ENCODE measurements at places on chromosomes 3 and 15.

- DNase-seq: no peak
Observed at GRCh38 chr15:57150066-57150865, 226.0 kb upstream of the CGNL1 start.

DNA sequence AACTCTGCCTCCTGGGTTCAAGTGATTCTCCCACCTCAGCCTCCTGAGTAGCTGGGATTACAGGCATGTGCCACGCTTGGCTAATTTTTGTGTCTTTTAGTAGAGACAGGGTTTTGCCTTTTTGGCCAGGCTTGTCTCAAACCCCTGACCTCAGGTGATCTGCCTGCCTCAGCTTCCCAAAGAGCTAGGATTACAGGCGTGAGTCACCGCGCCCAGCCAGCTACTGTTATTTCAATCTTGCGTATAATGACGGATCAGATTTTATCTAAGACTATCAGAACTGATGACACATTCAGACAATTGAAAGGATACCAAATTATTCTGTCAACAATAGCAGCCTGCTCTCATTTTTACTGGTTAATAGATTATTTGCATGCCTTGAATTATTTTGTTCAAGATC, 612.2 kb downstream of the ZIC1 start:
- DNase-seq: no peak

DNA sequence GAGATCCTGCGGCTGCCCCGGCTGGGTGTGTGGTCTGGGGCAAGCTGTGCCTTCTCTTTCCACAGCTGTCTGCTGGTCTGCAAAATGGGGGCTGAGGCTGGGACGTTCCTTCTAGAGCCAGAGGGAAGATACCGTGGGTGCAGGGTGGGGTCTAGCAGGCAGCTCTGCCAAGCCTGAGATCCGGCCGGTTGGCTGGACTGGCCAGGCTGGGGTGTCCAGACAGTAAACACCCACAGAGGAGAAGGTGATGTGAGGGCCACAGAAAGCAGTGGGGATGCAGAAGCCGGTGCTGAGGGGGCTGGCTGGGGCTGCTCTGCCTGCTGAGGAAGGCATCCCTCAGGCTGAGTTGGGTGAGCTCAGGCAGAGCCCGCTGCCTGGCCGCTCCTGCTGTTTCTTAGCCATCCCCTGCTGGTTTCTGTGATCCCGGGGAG, 46.1 kb downstream of the FBLN2 start:
- DNase-seq: no peak

DNA sequence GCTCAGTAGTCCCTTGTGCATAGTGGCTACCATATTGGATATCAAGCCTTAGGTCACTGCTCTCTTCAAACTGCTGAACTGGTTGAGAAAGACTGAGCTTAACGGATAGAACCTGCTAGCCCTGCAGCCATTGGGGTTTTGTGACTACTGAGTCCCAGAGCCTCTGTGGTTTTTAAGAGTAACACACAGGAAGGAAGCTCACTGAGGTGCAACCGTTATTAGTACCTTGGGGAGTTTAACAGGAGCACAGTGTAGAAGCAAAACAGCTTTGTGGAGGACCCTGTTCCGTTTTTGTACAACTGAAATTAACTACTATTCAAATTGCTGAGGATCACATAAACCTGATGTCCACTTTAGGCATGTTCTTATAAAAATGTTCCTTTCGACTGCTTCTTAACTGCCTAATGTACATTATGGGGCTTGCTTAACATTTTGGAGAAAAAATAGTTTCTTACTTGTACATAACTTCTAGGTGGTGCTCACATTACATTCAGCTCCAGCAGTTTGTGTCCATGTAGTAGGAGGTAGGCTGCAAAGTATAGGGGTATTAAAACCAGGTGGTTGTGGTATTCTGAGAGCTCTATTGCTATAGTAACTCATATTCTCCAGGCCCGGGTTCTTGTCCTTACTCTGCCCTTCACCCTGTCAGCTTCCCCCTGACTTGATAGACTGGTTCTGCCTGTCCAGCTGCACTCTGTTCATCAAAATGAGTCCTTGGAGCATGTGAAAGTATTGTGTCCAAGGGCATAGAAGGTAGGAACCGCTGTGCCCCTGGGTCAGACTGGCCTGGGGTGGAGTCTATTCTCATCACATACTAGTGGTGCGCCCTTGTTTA, 17.3 kb downstream of the PXK start:
- DNase-seq: no peak

GRCh38 chr3:141454906-141455602, 31.8 kb upstream of the RASA2 start:
- no peak for DNase-seq

DNA sequence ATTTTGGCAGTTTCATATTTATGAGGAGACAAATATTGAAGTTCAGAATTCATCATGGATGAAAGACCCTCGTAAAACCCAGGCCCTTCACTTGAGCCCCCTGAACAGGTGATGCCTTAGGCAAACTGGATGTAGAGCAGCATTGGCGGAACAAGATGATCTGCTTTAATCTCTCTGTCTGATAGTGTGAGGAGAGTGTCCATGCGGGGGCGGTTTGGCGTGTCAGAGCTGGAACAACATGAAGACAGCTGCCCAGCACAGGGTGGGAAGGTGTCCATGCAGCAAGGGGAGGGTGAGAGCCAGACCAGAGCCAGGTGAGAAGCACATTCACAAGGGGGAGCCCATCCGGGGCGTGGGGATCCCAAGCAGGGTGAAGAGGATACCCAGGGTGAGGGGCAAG, 31.8 kb upstream of the ANP32A start:
- no peak for DNase-seq

DNA sequence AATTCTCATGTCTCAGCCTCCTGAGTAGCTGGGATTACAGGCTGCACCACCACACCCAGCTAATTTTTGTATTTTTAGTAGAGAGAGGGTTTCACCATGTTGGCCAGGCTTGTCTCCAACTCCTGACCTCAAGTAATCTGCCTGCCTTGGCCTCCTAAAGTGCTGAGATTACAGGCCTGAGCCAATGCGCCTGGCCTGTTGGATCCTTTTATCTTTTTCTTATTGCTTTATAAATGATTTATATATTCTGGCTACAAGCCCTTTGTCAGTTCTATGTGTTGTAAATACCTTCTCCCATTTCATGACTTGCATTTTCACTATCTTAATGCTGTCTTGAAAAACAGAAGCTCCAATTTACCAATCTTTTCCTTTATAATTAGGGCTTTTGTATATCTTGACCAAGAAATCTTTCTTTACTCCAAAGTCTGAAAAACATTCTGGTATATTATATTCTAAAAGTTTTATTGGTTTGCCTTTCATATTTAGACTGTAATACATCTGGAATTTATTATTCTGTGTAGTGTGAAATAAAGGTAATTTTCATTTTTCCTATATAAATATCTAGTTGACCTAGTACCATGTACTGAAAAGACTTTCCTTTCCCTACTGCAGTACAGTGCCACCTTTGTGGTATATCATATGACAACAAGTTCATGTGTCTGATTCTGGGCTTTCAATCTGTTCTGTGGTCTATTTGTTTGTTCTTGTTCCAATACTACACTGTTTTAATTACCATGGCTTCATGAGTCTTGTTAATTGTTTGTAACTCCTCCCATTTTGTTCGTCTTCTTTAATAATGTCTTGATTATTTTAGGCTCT, 52.9 kb upstream of the RNU6-1 start:
- no peak for DNase-seq

DNA sequence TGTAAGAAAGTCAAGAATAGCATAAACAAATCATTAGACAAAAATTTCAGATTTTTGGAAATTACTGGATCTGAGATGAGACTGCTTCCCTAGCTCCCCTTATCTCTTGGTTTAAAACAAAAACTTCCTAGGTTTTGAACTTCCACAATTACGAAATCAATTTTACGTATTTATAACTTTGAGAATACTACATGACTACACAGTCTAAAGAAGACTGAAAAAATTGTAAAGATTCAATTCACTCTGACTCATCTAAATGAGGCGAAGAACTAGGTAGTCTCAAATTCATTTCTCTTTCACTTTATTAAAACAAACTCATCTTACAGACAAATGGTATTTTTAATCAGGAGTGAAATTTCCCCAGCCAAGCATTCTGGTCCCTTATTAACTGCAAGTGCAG, 10.3 kb downstream of the CCDC54 start:
- DNase-seq: no peak

DNA sequence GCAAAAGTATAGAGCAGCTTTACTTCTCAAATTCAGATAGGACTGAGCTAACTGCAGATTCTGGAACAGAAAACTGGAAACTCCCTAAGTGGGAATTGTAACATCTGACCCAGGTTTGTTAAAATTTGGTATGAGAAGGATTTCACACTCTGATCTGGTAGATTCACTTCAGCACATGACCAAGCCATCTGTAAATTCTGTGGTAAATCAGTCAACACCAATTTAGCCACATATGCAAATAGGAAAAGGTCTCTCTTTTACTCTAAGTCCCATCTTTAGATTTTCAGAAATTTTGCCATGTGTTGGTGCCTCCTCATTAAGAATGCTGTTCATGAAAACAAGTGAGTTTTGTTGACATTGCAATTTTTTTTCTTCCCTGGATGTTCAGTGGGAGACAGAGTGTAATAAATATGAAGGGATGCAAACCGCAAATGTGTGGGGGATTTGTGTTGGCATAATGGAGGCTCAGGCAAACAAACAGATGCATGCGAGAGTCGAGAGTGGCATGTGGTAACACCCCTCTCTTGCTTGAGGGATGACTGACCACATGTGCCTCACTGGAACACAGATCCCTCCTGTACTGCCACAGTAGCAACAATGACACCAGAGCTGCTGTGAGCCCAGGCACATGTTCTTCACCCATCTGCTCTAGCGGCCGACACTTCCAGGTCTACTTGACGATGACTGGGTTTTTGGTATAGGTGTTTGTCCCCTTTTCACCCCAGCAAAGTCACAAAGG, 146.6 kb downstream of the FEZF2 start:
- DNase-seq: no peak

- peak; percentile 14 for DNase-seq
Observed at GRCh38 chr3:49476563-49476962, 6.5 kb downstream of the DAG1 start.

- DNase-seq: no peak
Observed at GRCh38 chr15:31752065-31752762, 278.1 kb upstream of the CHRNA7 start.

DNA sequence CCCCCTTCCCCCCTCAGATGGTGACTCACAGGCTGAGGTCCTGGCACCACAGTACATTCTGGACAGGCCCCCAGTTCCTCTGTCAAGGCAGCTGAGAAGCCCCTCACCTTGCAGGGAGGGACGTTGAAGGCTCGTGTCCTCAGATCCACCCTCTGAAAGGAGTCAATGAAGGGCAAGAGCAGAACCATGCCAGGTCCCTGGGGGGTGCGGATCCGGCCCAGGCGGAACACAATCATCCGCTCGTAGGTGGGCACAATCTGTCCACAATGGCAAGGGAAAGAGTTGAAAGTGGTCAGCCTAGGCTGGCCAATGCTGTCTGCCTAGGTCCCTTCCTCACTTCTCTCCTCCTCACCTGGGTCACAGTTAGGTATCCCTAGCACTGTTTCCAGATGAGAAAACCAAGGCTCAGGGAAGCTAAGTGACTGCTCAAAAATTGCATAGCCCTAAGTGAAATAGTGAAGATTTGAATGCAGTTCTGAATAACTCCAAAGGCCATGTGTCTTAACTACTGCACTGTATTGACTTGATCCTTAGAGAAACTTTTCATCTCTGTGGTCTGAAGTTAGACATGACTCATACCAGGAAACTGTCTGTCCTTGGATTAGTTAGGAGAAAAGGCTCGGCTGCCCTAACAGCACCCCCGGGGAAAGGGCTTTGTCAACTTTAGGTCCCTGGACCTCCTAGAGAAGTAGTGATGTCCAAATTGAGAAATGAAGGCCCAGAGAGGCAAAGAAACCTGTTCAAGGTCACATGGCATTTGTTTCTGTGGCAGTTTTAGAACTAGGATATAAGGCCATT, 2.9 kb downstream of the STOML1 start:
- DNase-seq: no peak

GRCh38 chr15:56051676-56052075, 58.3 kb upstream of the NEDD4 start:
- DNase-seq: no peak

- no peak for DNase-seq
Observed at GRCh38 chr15:78038585-78039247, 38.8 kb downstream of the TBC1D2B start.

- DNase-seq: no peak
Observed at GRCh38 chr15:63351170-63351569, 30.5 kb downstream of the CA12 start.

- DNase-seq: no peak
Observed at GRCh38 chr15:72472992-72473610, 1.0 kb upstream of the ARIH1 start.

DNA sequence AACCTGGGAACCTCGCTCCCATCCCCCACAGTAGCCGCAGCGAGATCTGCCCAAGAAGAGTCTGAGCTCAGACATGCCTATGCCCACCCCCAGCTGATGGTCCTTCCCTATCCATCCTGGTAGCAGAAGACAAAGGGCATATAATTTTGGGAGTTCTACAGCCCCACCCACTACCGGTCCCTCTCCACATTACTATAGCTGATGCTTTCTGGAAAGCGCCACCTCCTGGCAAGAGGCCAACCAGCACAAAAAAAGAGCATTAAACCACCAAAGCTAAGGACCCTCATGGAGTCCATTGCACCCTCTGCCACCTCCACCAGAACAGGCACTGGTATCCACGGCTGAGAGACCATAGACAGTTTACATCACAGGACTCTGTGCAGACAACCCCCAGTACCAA, 168.4 kb downstream of the MEGF11 start:
- no peak for DNase-seq

- DNase-seq: no peak
Observed at GRCh38 chr3:189773056-189773455, 141.9 kb downstream of the TP63 start.

- no peak for DNase-seq
Observed at GRCh38 chr3:29697989-29698388, 417.1 kb downstream of the RBMS3 start.

GRCh38 chr3:39343076-39343717, 13.7 kb downstream of the CCR8 start:
- no peak for DNase-seq

- DNase-seq: no peak
Observed at GRCh38 chr3:24196526-24196925, 251.4 kb downstream of the NR1D2 start.

DNA sequence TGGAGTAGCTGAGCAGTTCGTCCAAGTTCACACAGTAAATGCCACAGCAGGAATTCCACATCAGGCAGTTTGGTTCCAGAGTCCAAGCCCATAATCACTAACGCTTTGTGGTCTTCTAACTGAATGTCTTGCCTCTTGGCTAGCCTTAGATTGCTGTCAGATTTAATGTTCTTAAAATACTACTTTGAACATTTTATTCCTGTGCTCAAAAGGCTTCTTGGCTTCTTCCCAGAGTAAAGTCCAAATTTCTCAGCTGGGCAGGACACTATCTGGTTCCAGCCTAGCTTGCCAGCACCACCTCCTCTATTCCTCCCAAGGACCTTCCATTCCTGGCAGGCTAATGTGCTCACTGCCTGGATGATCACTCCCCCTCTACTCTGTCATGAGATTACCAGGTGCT, 256.9 kb downstream of the SQOR start:
- DNase-seq: no peak

DNA sequence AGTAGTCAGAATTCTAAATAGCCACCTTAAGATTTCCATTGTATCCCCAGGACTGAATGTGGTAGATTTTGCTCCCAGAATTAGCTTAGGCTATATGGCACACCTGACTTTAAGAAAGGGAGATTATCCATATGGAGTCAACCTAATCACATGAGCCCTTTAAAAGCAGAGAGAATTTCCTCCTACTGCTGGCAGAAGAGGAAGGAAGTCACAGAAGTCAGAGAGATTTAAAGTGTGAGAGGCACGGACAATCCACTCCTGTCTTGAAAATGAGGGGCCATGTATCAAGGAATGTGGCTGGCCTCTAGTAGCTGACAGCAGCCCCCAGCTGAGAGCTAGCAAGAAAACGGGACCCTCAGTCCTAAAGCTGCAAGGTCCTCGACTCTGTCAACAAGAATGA, 26.8 kb downstream of the LRRC31 start:
- no peak for DNase-seq

All from stimulated activated CD4-positive, alpha-beta T cell treated with anti-CD3 and anti-CD28 coated beads, TNF-alpha, amount 100 ng/mL, for 24 hours (primary cell).